ENCODE measurements at places on chromosomes 7 and 10.
A peak's percentile ranks its signal among the peaks of the same experiment; 100 is the strongest.

DNA sequence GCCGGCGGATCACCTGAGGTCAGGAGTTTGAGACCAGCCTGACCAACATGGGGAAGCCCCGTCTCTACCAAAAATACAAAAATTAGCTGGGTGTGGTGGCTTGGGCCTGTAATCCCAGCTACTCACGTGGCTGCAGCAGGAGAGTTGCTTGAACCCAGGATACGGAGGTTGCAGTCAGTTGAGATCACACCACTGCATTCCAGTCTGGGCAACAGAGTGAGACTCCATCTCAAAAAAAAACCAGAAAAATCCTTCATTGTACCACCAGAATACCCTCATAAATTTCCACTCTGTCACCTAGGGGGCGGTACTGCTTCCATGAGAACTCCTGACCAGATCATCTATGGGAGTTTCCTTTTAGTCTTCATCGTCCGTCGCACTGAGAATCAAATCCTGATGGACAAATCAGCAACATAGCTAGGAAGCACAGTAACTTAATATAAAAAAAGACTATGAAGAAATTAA, 225.8 kb upstream of the KLF14 start:
- peak; percentile 64 for DNase-seq

DNA sequence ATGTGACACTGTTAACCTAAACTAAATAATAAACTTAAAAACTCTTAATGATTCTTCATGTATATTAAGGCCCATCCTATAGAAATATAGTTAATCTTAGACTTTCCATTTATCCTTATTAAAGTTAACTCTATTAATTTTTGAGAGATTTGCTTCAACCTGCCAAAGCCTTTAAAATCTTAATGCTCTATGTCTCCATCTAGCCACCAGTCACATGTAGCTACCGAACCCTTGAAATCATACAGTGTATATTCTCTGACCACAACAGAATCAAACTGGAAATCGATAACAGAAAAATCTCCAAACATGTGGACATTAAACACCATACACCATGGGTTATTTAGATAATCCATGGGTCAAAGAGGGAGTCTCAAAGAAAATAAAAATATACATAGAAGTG, 51.9 kb downstream of the ASZ1 start:
- no peak for DNase-seq

GRCh38 chr7:155602750-155603149, 41.7 kb upstream of the RBM33 start:
- no peak for DNase-seq

- DNase-seq: no peak
Measured at GRCh38 chr10:44206127-44206818, 178.6 kb downstream of the CXCL12 start.

- DNase-seq: no peak
Measured at GRCh38 chr7:39083781-39084180, 106.1 kb downstream of the POU6F2 start.

DNA sequence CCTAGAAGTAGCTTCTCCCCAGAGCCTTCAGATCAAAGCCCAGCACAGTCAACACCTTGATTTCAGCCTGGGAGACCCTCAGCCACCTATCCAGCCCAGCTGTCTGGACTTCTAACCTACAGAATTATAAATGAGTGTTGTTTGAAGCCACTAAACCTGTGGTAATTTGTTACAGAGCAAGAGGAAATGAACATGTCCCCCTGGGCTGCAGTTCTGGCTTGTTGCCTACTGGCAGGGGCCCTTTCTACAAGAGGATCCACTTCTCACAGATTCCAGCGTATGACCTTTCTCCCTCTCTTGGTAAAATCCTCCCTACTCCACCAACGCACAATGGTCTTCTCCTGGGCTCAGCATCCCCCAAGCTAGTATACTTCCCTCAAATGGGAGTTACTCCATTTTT, 46.4 kb upstream of the ECHDC3 start:
- no peak for DNase-seq

- no peak for DNase-seq
Measured at GRCh38 chr7:40470091-40470592, 335.3 kb downstream of the SUGCT start.

- no peak for DNase-seq
Measured at GRCh38 chr10:35184527-35185171, 58.0 kb downstream of the CREM start.

- no peak for DNase-seq
Measured at GRCh38 chr10:125691160-125691981, 8.4 kb upstream of the TEX36 start.

GRCh38 chr10:32616438-32616837, 170.5 kb downstream of the CCDC7 start:
- no peak for DNase-seq

DNA sequence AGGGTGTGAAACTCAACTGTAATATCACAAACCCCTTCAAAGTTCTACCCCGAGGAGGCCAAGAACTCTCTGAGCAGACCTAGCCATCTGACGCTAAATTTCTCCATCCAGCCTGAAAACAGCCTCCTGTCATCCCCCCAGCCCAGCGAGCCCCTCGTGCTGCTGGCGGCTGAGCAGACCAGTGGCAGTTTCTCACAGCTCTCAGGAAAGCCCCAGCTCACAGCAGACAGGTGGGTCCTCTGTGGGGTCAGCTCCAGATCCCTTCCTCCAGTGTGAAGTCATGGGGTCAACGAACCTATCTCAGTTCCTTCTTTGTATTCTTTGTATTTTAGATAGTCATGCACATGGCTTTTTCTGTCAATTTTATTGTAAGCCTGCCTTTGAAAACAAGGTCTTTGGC, 7.8 kb downstream of the GARIN1A start:
- DNase-seq: no peak

DNA sequence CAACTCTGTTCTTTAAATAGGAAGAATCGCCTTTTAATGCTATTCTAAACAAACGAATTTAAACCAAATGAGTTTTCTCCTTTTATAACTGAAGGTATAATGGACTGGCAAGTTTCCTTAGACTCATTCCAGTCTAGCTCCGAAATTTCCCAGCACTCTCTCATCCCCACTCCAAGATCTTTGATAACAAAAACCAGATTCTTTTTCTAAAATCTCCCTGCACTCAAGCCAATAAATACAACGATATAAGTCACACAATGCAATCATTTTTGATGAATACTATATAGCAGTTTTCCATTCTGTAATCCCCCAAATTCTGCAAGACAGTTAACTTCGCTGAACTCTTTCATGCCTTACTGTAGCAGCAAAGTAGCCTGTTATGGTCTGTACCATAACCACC, 1.9 kb downstream of the OGA start:
- no peak for DNase-seq

- DNase-seq: no peak
Measured at GRCh38 chr7:51366930-51367613, 50.5 kb upstream of the COBL start.

- no peak for DNase-seq
Measured at GRCh38 chr10:127462643-127463295, 86.3 kb upstream of the NPS start.

DNA sequence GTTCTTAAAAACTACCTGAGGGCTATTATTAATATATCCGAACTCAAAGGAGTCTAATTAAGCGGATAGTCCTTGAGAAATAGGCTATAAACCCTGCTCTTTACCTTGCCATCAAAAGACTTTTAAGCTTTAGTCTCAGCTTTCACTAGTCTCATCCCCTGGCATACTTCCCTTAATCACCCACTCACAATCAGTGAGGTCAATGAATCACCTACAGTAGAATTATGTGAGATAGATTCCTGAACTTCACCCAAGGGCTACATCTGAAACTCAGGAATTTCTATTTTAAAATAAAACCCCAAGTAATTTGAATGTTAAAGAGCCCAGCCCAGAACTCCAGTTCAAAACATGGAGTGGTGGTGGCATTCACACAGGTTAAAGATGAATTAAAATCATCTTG, 108.7 kb downstream of the ETV1 start:
- no peak for DNase-seq

DNA sequence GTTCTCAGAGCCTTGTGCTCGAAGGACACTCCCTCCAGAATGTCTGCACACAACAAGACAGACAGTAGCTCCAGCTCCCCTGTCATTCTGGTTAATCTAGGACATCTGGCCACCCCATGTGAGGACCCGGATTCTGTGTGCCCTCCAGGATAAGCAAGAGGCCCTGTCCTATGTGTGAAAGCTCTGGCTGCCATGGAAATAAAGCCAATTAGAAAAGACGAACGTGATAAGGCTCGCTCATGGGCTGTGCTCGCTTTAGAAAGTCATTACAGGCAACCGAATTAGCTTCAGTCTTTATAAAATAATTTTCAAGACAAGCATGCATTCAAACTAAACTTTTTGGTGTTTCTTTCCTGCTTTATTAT, 263.4 kb downstream of the INHBA start:
- no peak for DNase-seq

GRCh38 chr10:114678820-114679219, 20.7 kb upstream of the ABLIM1 start:
- no peak for DNase-seq

DNA sequence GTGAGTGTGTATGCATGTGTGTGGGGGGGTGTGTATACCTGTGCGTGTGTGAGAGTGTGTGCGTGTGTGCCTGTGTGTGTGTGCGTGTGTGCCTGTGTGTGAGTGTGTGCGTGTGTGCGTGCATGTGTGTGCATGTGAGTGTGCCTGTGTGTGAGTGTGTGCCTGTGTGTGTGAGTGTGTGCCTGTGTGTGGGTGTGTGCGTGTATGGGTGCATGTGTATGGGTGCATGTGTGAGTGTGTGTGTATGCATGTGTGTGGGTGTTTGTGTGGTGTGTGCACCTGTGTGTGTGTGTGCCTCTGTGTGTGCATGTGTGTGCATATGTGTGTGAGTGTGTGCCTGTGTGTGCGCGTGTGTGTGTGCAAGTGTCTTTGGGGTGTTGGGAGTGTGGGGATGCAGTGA, 6.4 kb downstream of the ANTXRL start:
- DNase-seq: no peak

DNA sequence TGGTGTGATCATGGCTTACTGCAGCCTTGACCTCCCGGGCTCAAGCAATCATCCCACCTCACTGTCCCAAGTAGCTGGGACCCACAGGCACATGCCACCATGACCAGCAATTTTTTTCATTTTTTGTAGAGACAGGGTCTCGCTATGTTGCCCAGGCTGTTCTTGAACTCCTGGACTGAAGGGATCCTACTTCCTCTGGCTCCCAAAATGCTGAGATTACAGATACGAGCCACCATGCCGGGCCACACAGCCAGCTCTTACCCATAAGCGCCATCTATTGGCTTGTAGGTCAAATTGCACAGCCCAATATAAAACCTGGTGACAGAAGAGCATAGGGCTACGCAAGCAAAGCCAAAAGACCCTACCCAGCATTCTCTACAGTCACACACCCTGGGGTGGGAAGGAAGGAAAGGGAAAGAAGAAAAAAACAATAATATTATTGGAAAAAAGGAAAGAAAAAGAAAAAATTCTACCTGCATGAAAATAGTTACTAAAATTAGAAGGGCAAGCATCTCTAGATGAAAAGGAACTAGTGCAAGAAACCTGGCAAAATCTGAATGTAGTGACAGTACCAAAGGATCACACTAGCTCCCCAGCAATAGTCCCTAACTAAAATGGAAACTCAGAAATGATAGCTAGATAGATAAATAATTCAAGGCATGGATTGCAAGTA, 29.4 kb upstream of the AMPH start:
- peak; percentile 43 for DNase-seq

GRCh38 chr10:74869635-74870034, 43.2 kb downstream of the KAT6B start:
- no peak for DNase-seq

DNA sequence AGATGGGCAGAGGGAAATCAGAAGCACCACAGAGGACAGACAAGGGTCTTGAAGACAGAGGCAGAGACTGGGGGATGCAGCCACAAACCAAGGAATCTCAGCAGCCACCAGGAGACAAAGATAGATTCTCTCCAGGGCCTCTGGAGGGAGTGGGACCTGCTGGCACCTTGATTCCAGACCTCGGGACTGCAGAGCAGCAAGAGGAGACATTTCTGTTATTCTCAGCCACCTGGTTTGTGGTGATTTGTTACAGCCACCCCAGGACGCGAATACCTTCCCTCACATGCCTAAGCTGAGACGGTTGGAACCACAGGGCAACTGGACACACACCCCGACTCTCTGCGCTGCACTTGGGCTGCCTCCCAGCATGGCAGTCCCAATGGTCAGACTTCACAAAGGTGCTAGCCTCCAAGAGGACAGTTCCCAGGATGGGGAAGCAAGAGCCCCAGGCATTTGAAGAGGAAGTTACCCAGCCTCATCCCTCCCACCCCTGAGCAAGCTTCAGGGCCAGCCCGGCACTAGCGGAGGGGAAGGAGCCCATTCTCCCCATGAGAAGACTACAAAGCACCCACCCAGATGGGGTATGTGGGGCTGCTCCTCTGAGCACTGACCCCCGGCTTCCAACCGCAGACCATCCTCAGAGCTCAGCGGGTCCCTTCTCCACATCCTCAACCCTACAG, 104.6 kb upstream of the INSIG1 start:
- DNase-seq: no peak

- no peak for DNase-seq
Measured at GRCh38 chr10:101451261-101451660, 97.3 kb downstream of the BTRC start.

DNA sequence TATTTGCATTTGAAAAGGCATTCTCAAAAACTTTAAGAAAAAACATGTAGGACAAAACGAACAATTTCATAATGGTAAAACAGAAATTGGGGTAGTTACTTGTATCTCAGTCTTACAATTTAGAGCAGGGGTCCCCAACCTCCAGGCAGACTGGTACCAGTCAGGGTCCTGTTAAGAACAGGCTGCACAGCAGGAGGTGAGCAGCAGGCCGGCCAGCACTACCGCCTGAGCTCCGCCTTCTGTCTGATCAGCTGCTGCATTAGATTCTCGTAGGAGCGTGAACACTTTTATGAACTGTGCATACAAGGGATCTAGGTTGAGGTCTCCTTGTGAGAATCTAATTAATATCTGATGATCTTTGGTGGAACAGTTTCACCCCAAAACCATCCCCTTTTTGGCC, 77.3 kb downstream of the SEMA3A start:
- no peak for DNase-seq

DNA sequence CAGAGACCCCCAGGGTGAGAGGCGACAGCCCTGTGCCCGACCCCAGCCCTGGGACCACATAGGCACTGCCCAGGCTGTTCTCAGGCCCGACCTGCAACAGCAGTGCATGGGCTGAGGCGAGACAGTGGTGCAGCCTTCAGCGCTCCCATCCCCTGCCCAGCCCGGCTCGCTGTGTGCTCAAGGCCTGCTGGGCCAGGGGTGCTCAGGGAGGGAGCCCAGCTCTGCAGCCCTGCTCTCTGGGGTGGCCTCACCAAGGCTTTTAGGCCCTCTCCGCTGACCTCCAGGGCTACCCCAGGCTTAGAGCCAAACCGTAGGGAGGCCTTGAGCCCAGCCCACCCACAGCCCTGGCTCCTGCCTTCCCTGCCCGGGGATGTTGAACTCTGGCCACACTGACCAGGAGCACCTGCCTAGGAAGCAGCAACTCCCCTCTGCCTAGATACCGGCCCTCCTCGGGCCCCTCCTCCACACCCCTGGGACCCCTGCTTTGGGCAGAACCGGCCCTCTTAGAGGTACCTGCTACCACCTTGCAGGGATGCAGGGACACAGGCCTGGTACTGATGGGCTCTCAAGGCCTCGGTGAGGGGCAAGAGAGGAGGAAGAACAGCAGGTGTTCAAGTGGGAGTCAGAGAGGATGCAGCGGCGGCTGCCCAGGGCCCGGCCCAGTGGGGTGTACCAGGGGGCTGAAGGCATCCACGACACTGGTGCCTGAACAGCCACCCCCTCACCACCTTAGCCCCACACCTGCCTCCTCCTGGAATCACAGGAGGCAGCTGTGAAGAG, 231.5 kb downstream of the ELFN1 start:
- DNase-seq: no peak

All from CD4-positive, alpha-beta T cell treated with Interleukin-12 subunit alpha and Interleukin-12 subunit beta, for 1 hour (primary cell).